ENCODE measurements at places on chromosomes 7 and 10. TPM values are rescaled to one million over a fixed set of nuclear protein-coding genes. Genes with fewer than 3 reads are reported as not detected.

The NPSR1 gene
- total RNA-seq: not detected

The CTAGE4 gene
- 1.6 TPM for total RNA-seq

The NRP1 gene
- total RNA-seq: 90.1 TPM

The PTF1A gene
- not detected for total RNA-seq

The DDC gene
- not detected for total RNA-seq

The FXYD4 gene
- not detected for total RNA-seq

The MCU gene
- total RNA-seq: 39.1 TPM

The CDH23 gene
- 7.2 TPM for total RNA-seq

The RPEL1 gene
- total RNA-seq: not detected

The LRRC61 gene
- 16.3 TPM for total RNA-seq

The SPACDR gene
- total RNA-seq: not detected

The HOXA7 gene
- total RNA-seq: not detected

The PPA1 gene
- 245 TPM for total RNA-seq

The FAM221A gene
- 16.9 TPM for total RNA-seq

The GNAI1 gene
- 164 TPM for total RNA-seq

The POU6F2 gene
- 7.5 TPM for total RNA-seq

The STAG3 gene
- 1.3 TPM for total RNA-seq

The FGF8 gene
- total RNA-seq: not detected

The ECHDC3 gene
- total RNA-seq: 3.1 TPM

The KCNIP2 gene
- total RNA-seq: 11.3 TPM

The ACSM6 gene
- not detected for total RNA-seq

The ABCB4 gene
- 4.1 TPM for total RNA-seq

The SCART1 gene
- 2.8 TPM for total RNA-seq

The MICALL2 gene
- 9.7 TPM for total RNA-seq

The GSTO2 gene
- total RNA-seq: 4.4 TPM

The ELMO1 gene
- 145 TPM for total RNA-seq

The PPP1R9A gene
- 109 TPM for total RNA-seq

The AMPH gene
- total RNA-seq: 36.9 TPM

The LIPK gene
- not detected for total RNA-seq

The SYCE1 gene
- 2.2 TPM for total RNA-seq

The LHFPL3 gene
- 22.5 TPM for total RNA-seq

The SVIL gene
- 21.9 TPM for total RNA-seq

The GNGT1 gene
- not detected for total RNA-seq

The CTBP2 gene
- 79.8 TPM for total RNA-seq

The ANKRD16 gene
- total RNA-seq: 14.1 TPM

The NSMCE4A gene
- total RNA-seq: 56.3 TPM

The RADIL gene
- total RNA-seq: 6.3 TPM

The SFTPA2 gene
- total RNA-seq: 1.3 TPM

The PTN gene
- total RNA-seq: 140 TPM

The FAM53B gene
- total RNA-seq: 41.3 TPM

The SUGCT gene
- total RNA-seq: 1.9 TPM

The HOXA1 gene
- total RNA-seq: not detected

The ZNF316 gene
- total RNA-seq: 28.5 TPM

The ZNF365 gene
- 31.9 TPM for total RNA-seq

The BHLHA15 gene
- 10.3 TPM for total RNA-seq

The CALY gene
- 13.5 TPM for total RNA-seq

The EEPD1 gene
- total RNA-seq: 17.2 TPM

The FOXP2 gene
- total RNA-seq: 36.0 TPM

The PON1 gene
- total RNA-seq: not detected

The NEUROD6 gene
- 439 TPM for total RNA-seq

The GGCT gene
- 13.5 TPM for total RNA-seq

The DPP6 gene
- total RNA-seq: 88.6 TPM

The MDH2 gene
- 41.6 TPM for total RNA-seq

The PODXL gene
- 23.2 TPM for total RNA-seq

The INA gene
- total RNA-seq: 199 TPM

The CDHR1 gene
- 5.3 TPM for total RNA-seq

The EZH2 gene
- total RNA-seq: 43.5 TPM

The SPDYE9 gene
- not detected for total RNA-seq

Data from parietal lobe (tissue), 2 donors.